ENCODE measurements at places on chromosomes 7 and 10.
A peak's percentile ranks its signal among the peaks of the same experiment; 100 is the strongest.

DNA sequence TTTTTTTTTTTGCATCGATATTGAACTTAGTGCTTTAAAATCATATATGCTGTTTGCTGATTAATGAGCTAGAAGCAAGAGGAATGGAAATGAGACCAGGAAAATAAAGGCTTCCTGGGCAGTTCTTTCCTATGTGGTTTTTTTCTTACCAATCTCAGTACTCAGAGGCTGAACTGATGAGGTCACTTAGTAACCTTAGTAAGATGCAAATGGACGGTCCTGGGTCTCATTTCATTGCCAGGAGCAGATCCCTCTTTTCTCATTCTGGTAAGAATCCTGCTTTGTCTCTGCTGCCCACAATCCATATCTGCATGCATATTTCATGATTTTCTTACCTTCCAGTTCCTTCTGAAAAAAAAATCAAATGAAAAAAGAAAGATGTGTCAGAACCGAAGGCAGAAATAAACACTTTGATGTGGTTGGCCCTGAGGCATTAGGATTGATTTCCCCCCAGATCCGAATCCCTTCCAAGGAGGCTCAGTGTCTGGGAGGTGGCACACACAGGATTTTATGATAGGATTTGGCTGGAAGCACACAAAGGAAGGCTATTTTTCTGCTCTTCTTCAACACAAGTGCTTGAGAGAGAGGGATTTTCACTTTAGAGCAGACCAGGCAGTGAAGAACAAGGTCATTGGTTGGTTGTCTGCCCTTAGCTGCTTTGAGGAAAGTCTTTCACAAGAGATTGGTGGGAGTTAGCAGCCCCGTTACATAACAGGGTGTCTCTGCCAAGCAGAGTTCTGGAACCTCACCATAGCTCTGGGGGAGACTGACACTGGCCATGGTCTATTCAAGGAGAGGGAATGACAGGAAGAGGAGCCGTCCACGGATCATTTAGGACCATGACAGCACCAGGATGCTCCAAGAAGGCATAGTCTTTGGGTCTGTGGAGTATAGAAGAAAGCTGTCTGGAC, 150.0 kb downstream of the CAMK1D start:
- DNase-seq: no peak

GRCh38 chr10:33783078-33783477, 448.6 kb upstream of the NRP1 start:
- DNase-seq: no peak

DNA sequence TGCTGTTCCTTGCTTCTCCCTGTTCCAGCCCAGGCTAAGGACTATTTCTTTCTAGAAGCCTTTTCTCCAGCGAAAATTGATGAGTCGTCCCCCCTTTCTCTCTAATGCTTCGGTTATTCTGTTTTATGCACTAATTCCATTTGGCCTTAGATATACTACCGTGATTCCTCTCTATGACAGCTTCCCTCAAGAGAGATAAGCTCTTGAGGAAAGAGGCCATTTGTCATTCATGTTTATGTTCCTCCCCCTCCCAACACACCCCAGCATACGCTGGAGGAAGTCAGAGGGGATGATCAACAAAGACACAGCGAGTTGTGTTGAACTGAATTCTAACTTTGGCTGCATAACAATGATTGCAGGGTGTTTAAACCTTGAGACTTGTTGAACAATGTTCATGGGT, 198.8 kb downstream of the BMPER start:
- no peak for DNase-seq

DNA sequence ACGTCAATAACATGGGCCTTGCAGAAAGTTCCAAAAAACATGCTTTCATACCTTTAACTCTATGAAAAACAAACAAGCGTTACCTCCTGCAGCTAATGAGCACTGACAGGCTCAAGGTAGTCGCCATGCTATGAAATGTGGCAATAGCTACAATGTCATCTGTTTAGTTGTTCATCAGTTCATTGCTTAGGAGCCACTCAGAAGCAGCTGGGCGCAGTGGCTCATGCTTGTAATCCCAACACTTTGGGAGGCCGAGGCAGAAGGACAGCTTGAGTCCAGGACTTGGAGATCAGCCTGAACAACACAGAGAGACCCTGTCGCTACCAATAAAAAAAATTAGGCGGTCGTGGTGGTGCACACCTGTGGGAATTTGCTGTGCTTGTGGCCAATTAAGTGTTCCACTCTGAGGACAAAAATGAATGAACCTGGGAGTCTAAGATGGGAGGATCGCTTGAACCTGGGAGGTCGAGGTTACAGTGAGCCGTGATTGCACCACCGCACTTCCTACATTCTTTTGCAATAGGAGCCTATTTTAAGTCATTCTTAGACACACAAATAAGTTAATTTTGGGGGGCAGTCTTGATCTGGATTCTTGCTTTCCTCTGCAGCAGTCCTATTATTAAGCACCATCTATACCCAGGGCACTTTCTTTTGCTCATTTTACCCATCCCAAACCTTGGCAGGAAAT, 276.2 kb upstream of the KLF14 start:
- DNase-seq: no peak

- DNase-seq: peak; percentile 30
Measured at GRCh38 chr7:156640949-156641485, 443 bp downstream of the RNF32 start.

DNA sequence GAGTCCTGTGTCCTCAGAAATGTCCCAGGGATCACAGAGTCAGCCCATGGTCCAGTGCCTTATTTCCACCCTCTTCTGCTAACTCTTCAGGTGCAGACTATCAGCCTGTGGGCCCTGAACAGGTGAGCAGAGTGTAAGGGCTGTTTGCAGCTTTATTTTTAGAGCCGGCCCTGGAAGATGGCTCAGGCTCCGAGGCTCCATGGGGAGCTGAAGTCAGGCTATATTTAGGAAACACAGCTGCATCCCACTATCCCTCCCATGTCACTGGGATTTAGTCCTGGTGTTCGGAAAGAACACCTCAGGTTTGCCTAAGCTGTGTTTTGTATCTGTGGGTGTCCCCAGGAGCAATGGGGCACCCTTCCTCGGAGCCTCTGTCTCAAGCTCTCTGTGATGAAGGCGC, 126.9 kb downstream of the RPS24 start:
- no peak for DNase-seq

DNA sequence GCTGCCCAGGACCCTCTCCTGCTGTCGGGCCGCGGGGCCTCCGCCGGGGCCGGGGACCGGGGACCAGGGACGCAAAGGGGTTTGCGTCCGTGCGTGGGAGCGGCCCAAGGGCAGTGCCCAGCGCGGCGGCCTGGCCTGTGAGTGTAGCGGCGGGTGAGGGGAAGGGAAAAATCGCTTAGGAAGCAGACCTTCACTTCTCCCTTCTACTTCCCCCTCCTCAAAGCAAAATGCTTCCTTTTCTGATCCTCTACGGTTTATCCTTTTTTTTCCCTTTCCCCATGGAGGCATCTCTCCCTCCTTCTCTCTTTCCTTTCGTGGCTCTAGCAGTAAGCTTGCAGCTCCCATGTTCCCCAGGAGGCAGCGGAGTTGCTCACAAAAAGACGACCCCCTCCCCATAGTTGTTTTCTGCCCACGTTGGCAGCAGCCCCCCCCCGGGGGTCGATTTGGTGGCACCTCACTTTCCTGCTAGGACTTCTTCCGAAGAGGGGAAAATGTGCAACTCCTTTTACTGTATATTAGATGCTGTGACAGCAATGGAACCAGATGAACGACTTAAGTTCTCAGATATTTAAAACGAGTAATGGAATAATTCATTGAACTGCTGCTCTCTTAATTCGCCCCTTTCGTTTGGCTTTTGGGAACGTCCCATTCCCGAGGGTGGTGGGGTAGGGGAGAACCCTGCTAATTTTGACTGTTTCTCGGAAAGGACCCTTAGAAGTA, 724 bp downstream of the CAPZA2 start:
- DNase-seq: peak; percentile 49

DNA sequence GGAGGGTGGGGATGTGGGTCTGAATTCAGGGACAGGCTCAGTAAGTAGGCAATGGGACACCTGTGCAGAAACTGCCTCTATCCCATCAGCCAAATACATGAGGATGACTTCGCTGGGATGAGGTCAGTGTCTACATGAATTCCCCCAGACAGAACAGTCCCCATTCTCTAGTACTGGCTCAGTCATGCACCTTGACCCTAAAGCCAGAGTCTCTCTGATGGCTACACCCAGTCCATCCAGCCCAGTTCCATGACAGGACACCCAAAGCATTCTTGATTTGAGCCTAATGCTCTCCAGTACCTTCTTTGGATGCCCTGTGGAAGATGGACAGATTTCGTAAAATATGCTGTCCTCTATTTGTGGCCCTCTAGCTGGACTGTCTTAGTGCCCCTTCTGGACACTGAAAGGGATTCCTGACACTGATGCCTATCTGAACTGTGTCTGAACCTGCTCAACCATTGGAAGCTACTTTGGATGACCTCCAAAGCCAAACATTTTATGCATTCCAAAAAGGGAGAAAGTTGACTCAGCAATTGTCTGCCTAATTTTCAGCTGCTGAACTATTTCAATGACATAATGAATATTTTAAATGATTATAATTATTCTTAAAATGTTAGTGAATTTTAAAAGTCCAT, 14.6 kb downstream of the SFRP4 start:
- peak; percentile 2 for DNase-seq

- DNase-seq: no peak
Measured at GRCh38 chr10:78577712-78578111, 491.1 kb upstream of the ZMIZ1 start.

DNA sequence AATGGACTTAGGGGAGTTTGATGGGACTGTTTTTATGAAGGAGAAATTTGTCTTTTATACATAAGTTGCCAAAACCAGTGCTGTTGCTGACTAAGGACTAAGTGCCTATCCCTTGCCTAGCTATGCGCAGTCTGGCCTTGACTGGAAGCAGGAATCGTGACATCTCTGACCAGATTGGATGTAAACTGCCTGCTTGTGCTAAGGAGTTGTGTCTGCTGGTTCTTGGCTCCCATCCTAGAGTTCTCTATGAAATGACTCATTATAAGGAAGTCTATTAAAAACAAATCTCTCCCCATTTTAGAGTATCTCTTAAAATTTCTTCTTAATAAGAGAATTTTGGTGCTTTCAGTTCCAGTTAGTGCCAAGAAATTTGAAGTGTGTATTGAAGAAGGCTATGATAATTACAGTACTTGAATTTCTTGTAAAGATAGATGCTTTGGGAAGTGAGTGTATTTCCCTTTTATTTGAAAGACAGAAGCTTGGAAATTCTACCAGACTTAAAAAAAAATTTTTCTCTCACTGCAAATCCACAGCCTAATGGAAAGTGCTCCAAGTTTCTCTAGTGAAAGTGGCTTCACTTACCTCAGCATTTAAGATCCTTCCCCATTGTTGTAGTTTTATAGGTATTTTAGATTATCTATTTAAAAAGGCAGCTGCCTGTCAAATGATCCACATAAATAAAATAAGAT, 77.6 kb downstream of the BICC1 start:
- DNase-seq: peak; percentile 8

DNA sequence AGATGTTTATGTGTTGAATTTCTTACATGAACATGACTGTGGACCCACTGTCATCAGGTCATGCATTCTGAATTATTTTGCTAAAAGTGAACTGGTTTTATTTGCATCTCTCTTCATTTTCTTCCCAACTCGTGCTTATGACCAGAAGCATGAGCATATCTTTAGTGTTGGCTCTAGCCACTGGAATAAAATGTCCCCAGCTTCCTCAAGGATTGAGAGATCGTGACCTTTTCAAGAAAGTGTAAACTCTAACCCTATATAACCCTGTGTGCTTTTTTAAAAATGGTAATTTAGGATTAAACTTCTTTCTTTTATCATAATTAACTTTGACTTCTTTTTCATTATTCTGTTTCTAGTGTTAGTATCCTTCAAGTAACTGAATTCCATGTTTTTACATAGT, 55.5 kb downstream of the VTI1A start:
- no peak for DNase-seq

- DNase-seq: no peak
Measured at GRCh38 chr7:144390481-144390880, 13.0 kb downstream of the NOBOX start.

All from NCI-H1105 treated with DMSO at 0.1 percent for 48 hours (cell line).